ENCODE measurements at places on chromosomes 12 and 14. TPM values are rescaled to one million over a fixed set of nuclear protein-coding genes. Genes with fewer than 3 reads are reported as not detected.

- no peak for DNase-seq
These were observed 6.2 kb upstream of the SLC7A7 start for GRCh38 chr14:22821193-22822015.

- no peak for DNase-seq
These were observed 11.7 kb upstream of the KRT73 start for GRCh38 chr12:52630008-52630500.

- peak; percentile 88 for DNase-seq
These were observed 1.5 kb downstream of the IRF2BPL start for GRCh38 chr14:77026930-77027537.

- DNase-seq, result no peak
These were observed 149.2 kb downstream of the EMP1 start for GRCh38 chr12:13345722-13346121.

- no peak for DNase-seq
These were observed 9.4 kb downstream of the ZNF84 start for GRCh38 chr12:133046698-133047097.

- DNase-seq, result no peak
These were observed 85.9 kb downstream of the C2CD5 start for GRCh38 chr12:22458298-22458937.

GRCh38 chr14:58547649-58548048, 90.1 kb upstream of the DACT1 start:
- DNase-seq, result no peak

GRCh38 chr14:76405627-76406026, 29.7 kb downstream of the ESRRB start:
- DNase-seq, result no peak

Gene TAS2R20
- total RNA-seq, result 6.4 TPM

Gene SMCO3
- not detected for total RNA-seq

Gene ABCC9
- not detected for total RNA-seq

Data from neural progenitor cell (in vitro differentiated cells).